ENCODE measurements at places on chromosomes 2 and 18.

DNA sequence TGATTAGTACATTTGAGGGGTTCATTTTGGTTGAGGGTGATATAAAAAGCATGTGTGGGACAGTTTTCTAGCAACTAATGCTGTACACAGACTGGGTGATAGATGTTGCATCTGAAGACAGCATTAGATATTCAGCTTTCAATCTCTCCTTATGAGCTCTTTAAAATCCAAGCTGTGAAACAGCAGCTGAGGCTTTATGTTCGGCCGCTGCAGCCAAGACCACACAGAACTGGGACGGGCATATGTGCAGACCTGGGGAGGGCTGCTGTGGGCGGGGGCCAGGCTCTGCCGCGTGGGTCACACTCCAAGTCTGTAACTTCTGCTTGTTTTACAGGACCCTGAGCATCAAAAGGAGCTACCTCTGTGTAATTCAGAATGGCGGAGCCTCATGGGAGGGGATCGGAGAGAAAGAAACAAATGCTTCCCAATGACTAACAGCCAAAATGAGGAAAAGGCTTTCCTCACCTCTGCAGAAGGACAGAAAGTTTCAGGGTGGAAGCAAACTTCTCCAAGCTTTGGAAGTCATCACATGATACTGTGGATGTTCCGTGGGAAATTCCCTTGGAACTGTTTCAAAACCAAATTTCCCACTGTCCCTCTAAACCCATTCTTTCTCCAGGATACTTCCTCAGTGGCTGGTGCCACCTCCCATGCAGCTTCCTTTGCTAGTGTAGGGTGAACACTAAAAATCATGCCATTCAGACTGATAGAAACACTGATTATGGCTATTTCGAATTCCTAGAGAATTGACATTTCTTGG lies 711.9 kb upstream of the ID2 start:
- no peak for DNase-seq

DNA sequence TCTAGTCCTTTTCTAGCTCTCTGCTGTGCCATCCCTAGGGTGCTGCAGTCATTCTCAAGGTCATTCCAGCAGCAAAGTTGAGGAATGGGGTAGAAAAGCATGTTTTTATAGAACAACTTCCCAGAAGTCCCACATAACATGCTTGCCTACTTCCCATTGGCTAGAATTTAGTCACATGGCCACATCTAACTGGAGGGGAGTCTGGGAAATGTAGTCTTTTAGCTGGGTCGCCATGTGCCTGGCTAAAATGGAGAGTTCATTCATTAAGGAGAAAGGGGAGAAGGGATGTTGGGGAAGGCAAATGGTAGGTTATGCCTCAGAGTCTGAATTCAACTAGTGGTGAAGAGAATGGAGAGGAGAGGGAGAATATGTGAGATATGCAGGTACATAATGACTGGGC lies 85.7 kb downstream of the SLC4A3 start:
- no peak for DNase-seq

GRCh38 chr2:224523626-224524577 lies 61.3 kb downstream of the CUL3 start:
- no peak for DNase-seq

DNA sequence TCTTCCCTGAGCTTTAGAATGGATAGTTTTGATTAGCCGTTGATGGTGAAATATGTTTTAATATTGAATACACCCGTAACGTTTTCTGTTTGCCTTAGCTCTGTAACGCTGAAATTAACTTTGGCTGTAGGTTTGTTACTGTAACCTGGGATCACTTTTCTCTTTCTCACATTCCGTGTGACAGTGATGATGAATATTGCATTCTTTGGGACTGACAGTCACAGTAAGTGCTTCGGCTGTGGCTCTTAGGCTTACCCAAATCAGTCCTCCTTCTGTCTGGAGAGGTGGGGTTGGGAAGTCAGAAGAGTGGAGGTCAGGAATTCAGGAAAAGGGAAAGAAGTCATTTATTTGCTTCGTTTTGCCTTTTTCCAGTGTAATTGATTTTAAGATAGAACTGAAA lies 18.0 kb downstream of the RMC1 start:
- DNase-seq, result no peak

GRCh38 chr2:128593879-128594650 lies 275.4 kb upstream of the HS6ST1 start:
- no peak for DNase-seq

DNA sequence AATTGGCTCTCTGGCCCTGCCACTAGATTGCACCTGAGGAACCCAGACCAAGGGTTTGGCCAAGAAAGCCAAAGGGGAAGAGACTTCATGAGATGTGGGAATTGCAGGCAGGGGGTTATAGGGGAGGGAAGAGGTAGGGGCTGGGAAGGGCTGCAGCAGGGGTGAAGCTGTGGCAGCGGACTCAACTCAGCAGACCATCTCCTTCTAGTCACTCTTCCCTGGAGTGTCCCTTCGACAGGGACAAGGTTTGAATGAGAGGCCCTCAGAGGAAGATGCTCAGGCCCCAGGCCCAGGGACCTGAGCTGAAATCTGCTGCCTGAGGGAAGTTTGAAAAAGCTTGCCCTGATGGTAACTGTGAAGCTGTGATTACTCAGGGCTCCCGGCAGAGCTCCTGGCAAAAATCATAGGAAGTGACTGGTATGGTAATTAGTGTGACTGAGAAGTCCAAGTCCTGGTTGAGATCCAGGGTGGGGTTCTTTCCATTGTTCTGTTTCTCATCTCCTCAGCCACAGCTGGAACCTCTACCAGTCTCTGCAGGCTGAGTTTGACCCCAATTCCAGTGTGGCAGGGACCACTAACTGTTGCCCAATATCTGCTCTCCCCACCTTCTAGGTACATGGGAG lies 300.9 kb downstream of the CYP26B1 start:
- DNase-seq, result no peak

DNA sequence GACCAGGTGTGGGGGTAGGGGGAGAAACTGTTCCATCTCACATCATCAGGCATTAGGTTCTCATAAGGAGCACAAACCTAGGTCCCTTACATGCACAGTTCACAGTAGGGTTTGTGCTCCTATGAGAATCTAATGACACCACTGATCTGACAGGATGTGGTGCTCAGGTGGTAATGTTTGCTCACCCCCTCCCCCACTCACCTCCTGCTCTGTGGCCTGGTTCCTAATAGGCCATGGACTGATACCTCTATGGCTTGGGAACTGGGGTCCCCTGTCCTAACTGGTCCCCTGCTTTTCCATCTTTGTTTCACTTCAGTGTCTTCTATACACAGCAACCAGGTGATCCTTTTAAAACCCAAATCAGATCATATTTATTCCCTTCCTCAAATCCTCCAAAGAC lies 267.8 kb downstream of the TNS1 start:
- no peak for DNase-seq

DNA sequence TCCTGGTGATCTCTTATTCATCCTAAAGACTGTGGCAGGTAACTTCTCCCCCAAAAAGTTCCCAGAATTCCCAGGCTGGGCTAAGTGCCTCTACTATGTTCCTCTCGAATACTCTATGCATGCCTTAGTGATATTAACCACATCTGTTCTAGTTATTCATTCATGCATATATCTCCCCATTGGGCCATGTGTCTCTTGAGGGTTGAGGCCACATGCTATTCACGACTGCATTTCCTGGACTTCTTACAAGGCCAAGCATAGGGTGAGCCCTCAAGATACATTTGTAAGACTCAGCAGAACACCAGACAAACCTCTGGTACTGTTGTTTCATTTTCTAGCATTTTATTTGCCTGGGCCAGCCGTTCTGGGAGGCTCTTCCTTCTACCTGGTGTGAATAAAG lies 117.0 kb downstream of the EN1 start:
- DNase-seq, result no peak

GRCh38 chr2:47890711-47891368 lies 15.5 kb downstream of the FBXO11 start:
- DNase-seq, result no peak

- DNase-seq, result no peak
Observed at GRCh38 chr2:235643680-235644511, 150.1 kb downstream of the AGAP1 start.
